ENCODE measurements at places on chromosomes 4 and X. TPM values are rescaled to one million over a fixed set of nuclear protein-coding genes. Genes with fewer than 3 reads are reported as not detected.

DNA sequence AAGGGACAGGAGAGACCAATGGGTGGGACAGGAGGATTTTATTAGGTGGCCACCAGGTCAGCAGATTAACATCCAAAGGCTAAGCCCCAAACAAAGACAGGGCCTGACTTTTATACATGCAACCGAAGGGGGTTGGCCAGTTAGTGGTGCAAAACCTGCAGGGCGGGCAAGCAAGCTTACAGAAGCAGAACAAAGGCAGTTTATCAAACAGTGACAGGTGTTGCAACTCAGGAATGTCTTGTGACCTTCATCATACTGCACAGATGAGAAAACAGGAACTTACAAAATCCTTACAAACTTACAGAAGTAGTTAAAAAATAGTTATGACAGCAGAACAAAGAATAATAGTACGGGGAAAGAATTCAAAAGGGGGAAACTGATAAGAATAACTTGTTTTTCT lies 708.1 kb downstream of the GLUD2 start:
- H3K36me3 ChIP-seq: no peaks in the 10 kb centered on the region
- H3K4me1 ChIP-seq: no peaks in the 10 kb centered on the region
- DNase-seq: no peak
- no peak overlapping the region for H3K4me3 ChIP-seq
- H3K27me3 ChIP-seq: no peaks in the 10 kb centered on the region

- H3K36me3 ChIP-seq: no peaks in the 10 kb centered on the region
- H3K4me1 ChIP-seq: peaks cover 45% of the 10 kb centered on the region
- no peaks in the 10 kb centered on the region for H3K27me3 ChIP-seq
These were observed 569.3 kb upstream of the DIPK2B start for GRCh38 chrX:45769761-45770582.

GRCh38 chr4:142585411-142585810 lies 260.7 kb downstream of the INPP4B start:
- H3K4me1 ChIP-seq: peaks cover 3% of the 10 kb centered on the region
- H3K27me3 ChIP-seq: no peaks in the 10 kb centered on the region
- H3K4me3 ChIP-seq: no peak overlapping the region
- no peak overlapping the region for H3K27ac ChIP-seq

- no peaks in the 10 kb centered on the region for H3K4me1 ChIP-seq
- DNase-seq: no peak
- H3K4me3 ChIP-seq: no peak overlapping the region
- no peak overlapping the region for H3K27ac ChIP-seq
- H3K36me3 ChIP-seq: peaks cover 4% of the 10 kb centered on the region
These were observed 3.7 kb upstream of the GPR82 start for GRCh38 chrX:41720125-41720779.

DNA sequence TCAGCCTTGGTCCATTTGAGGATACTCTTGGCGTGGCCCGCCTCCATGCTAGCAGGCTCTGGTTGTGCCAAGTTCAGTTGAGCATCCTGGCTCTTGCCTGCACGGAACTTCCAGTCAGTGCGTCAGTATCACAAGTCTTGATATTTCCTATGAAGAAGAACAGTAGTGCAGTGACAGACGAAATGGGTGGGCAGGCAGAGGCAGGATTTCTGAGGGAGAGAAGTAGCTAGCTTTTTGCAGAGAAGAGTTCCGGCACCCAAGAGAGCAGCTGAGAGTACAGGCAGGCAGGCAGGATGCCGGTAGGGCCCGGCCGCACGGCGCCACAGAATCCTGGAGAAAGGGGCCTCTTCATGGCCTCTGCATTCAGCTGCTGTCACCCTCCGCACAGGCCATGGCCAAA lies 56.1 kb upstream of the MSANTD1 start:
- H3K27me3 ChIP-seq: no peaks in the 10 kb centered on the region
- no peak overlapping the region for H3K27ac ChIP-seq
- H3K4me3 ChIP-seq: no peak overlapping the region
- peak; percentile 16 for DNase-seq
- H3K36me3 ChIP-seq: peaks cover 13% of the 10 kb centered on the region

Gene SH3TC1
- total RNA-seq: 33.8 TPM

DNA sequence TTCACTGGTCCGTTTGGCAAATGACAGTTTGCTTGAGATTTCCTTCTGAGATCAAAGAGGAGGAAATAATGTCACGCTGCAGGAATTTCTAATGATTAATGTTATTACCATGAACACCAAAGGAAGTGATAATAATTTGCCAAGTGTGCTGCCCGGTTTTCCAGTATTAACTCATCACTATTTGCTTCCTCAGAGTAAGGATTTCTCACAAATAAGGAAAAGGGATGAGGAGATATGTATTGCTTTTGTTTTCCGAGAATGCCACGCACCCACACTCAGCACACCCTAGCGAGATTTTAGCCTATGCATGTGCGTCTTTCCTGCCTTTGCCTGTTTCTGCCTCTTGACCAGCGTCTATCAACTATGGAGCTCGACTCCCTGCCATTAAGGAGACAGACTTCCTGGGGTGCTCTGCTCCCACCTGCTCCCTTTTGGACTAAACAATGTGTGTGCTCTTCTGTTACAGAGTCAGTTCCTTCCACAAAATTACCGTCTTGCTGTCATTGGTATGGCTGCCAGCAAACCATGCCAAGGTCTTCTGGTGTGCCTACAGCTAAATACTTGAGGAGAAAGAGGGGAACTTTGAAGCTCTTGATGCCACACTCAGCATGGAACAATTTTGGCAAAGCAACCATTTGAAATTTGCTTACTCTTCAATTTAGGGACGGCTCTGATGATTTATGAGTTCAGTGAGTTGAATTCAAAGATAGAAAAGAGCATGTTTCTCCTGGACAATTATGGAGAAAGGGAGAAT lies 393.1 kb upstream of the ZFP42 start:
- no peak overlapping the region for H3K27ac ChIP-seq
- H3K4me1 ChIP-seq: no peaks in the 10 kb centered on the region
- H3K36me3 ChIP-seq: no peaks in the 10 kb centered on the region
- DNase-seq: no peak

DNA sequence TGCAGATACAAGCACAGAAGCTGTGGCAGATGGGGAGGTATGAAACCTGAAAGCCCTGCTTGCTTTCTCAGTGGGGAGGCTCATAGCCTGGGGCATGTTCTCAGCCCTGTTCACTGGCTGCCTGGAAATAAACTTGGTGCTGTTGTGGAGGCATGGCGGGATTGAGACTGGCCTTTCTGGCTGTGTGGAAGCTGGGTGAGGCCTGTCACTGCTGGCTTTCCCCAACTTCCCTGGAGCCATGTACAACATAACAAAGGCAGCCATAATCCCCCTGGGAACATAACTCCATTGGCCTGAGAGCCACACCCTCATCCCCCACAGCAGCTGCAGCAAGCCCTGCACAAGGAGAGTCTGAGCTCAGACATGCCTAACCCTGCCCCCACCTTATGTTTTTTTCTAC lies 237.7 kb upstream of the TLL1 start:
- H3K27me3 ChIP-seq: no peaks in the 10 kb centered on the region

DNA sequence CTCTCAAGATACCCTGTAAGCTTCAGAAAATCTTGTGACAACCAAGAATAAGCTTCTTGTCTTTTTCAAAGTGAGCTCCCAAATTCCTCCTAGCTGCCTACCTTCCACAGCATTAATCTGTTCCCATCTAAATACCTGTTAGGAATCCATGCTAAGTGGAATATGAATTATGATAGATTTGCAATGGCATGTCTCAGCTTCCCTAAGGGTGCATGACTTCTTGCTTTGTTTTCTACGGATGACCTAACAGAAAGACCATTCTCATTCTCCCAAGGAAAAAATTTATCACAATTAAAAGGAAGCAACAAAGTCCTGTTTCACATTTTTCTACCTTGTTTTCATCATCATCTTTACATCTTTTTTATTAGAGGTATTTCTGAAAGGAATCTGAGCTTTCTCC lies 532.7 kb downstream of the GRXCR1 start:
- no peak for DNase-seq
- no peak overlapping the region for H3K27ac ChIP-seq
- no peaks in the 10 kb centered on the region for H3K27me3 ChIP-seq
- H3K4me1 ChIP-seq: no peaks in the 10 kb centered on the region

Gene SLIT2
- not detected for total RNA-seq

Gene GLUD2
- total RNA-seq: not detected

GRCh38 chrX:65601530-65602220 lies 65.8 kb upstream of the MSN start:
- peak; percentile 46 for DNase-seq
- H3K4me3 ChIP-seq: peak overlapping the region; percentile 27
- H3K36me3 ChIP-seq: no peaks in the 10 kb centered on the region
- H3K4me1 ChIP-seq: peaks cover 60% of the 10 kb centered on the region
- H3K27me3 ChIP-seq: no peaks in the 10 kb centered on the region

- H3K27me3 ChIP-seq: no peaks in the 10 kb centered on the region
- DNase-seq: no peak
- no peaks in the 10 kb centered on the region for H3K4me1 ChIP-seq
- no peak overlapping the region for H3K4me3 ChIP-seq
- H3K36me3 ChIP-seq: no peaks in the 10 kb centered on the region
These were observed 337.8 kb downstream of the ARHGAP24 start for GRCh38 chr4:85812776-85813175.

Gene PASD1
- not detected for total RNA-seq

- DNase-seq: no peak
- H3K4me3 ChIP-seq: peak overlapping the region; percentile 36
- H3K27ac ChIP-seq: peak overlapping the region; percentile 58
- H3K4me1 ChIP-seq: peaks cover 20% of the 10 kb centered on the region
- no peaks in the 10 kb centered on the region for H3K27me3 ChIP-seq
These were observed 118.8 kb upstream of the AFF2 start for GRCh38 chrX:148381603-148382002.

DNA sequence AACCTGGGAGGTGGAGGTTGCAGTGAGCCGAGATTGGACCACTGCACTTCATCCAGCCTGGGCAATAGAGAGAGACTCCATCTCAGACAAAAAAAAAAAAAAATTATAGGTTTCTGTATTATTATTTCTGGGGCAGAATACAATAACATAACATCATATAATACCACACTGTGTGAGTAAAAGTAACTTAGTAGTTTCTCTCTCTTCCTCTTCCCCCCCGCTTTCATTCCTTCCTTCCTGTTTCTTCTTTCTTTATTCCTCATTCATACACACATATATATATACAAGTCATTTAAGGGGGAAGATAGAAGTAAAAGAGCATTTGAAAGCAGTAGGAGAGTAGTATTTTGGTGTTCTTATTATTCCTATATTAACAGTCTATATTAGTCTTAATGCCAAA lies 55.9 kb upstream of the FHDC1 start:
- no peak overlapping the region for H3K27ac ChIP-seq
- H3K36me3 ChIP-seq: no peaks in the 10 kb centered on the region
- no peak overlapping the region for H3K4me3 ChIP-seq
- H3K27me3 ChIP-seq: no peaks in the 10 kb centered on the region
- DNase-seq: no peak

Gene IL13RA2
- not detected for total RNA-seq

DNA sequence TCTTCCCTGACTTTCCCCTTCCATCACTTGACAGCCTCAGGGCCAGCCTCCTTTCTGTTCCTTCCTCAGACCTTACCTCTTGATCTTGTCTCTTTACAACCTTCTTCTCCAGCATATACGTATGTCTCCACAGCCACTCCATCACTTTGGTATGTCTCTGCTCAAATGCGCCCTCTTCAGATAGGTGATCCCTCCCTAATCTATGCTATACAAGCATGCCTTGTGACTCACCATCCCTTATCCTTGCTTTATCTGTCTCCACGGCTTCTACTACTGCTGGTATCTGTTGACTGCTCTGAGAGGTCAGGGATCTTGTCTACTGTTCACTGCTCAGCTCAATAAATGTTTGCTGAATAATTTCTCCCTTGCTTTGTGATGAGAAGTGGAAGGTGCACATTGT lies 9.0 kb downstream of the ARAP2 start:
- H3K36me3 ChIP-seq: no peaks in the 10 kb centered on the region
- DNase-seq: no peak
- no peaks in the 10 kb centered on the region for H3K4me1 ChIP-seq

Gene FHDC1
- 0.19 TPM for total RNA-seq

GRCh38 chrX:115966920-115967319 lies 203.6 kb upstream of the AGTR2 start:
- no peaks in the 10 kb centered on the region for H3K36me3 ChIP-seq
- no peak overlapping the region for H3K27ac ChIP-seq
- H3K4me1 ChIP-seq: no peaks in the 10 kb centered on the region
- no peak overlapping the region for H3K4me3 ChIP-seq
- no peak for DNase-seq

DNA sequence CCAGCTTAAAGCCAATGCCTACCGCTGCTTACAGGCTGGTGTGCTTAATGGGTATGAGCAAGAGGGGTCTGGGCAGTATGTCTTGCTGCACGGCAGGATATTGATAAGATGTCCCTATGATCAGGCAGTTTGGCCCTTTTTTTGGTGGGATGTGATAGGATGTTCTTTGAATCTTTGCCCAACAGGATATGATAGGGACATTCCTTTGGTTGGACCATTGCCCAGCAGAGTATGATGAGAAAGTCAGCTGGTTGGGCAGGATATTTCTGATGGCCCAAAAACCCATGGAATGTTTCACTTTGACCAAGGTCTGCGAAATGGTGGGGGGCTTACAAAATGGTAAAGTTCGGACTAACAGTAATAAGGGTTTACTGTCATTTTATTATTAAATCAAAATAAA lies 1060.6 kb downstream of the STIM2 start:
- H3K27ac ChIP-seq: no peak overlapping the region
- H3K27me3 ChIP-seq: no peaks in the 10 kb centered on the region
- no peaks in the 10 kb centered on the region for H3K36me3 ChIP-seq
- H3K4me1 ChIP-seq: no peaks in the 10 kb centered on the region
- H3K4me3 ChIP-seq: no peak overlapping the region
- no peak for DNase-seq

- H3K4me3 ChIP-seq: no peak overlapping the region
- no peak for DNase-seq
- H3K27me3 ChIP-seq: no peaks in the 10 kb centered on the region
- H3K4me1 ChIP-seq: no peaks in the 10 kb centered on the region
- H3K36me3 ChIP-seq: no peaks in the 10 kb centered on the region
- no peak overlapping the region for H3K27ac ChIP-seq
These were observed 128.6 kb upstream of the MAP9 start for GRCh38 chr4:155505321-155505720.

Gene REELD1
- total RNA-seq: 1.7 TPM
